Memory B cell (primary cell): ENCODE measurements at places on chromosomes 7 and 10.
A peak's percentile ranks its signal among the peaks of the same experiment; 100 is the strongest.

GRCh38 chr10:71239946-71240795 lies 27.8 kb downstream of the UNC5B start:
- H3K4me3 ChIP-seq: no peak overlapping the region
- no peak for DNase-seq
- peaks cover 8% of the 10 kb centered on the region for H3K27me3 ChIP-seq
- no peak overlapping the region for H3K27ac ChIP-seq

DNA sequence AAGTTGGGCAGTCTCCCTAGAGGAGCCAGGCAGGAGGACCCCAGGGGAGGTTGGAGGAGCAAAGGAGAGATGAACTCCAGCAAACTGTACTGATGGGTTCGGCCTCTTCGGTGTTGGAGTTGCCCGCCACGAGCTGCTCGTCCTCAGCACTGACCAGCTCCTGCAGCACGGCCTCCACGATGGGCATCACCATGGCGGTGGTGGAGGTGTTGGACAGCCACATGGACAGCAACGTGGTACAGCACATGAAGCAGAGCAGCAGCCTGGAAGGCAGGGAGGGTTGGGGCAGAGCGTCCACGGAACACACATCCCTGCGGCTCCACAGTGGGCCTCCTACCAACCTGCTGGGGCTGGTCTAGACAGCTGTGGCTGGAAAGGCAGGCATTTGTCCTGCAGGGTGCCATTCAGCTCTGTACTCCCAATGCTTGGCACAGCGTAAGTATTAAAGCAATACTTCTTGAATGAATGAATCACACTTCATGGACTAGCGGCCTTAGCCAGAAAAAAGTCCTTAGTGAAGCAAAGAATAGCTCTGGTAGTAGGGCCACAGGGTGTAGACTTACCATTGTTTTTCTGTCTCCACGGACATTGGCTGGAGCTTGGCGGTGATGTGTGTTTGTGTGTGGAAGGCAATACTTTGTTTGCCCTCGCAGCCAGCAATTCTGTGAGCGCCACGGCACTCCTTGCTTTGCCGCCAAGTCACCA lies 21.8 kb downstream of the SLC13A4 start:
- no peaks in the 10 kb centered on the region for H3K36me3 ChIP-seq
- H3K4me3 ChIP-seq: no peak overlapping the region
- DNase-seq: no peak

DNA sequence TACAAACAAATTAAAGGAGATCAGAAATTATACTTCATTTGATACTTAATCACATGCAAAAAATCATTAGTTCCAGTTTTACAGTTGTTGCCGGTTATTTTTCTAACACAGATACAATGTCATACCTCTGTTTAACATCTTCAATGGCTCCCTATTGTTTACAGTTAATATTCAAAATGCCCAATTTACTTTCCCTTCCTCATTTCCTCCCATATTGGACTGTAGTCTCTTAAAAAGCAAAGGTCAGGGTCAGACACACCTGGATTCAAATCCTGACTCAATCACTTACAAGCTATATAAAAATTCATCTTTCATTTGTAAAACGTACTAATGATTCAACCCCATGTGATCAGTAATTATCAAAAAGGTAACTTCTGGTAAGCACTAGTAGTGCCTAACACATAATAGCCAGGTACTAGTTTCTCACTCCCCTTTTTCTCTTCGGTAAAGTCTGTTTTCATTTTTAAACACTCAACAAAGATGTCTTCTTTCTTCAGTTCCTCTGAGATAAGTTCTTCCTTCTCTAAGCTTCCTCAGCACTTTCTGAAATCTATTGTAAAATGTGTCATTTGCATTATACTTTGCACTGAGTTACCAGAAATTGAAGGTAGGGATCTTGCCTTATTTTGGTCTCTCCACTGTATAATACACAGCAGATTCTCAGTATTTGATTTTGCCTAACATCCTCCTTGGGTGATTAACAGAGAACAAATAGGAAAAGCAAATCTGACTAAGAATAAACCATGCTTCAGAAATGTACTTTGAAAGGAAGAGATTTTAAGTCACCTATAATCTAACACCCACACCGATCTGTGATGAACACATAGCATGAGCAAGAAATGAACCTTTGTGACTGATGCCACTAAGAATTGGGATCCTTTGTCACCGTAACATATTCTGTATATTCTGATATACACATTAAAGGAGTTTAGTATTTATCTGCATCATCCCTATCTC lies 16.1 kb downstream of the KMT2C start:
- peak overlapping the region; percentile 85 for H3K27ac ChIP-seq
- peaks cover 24% of the 10 kb centered on the region for H3K4me1 ChIP-seq
- no peaks in the 10 kb centered on the region for H3K27me3 ChIP-seq

- H3K36me3 ChIP-seq: no peaks in the 10 kb centered on the region
- no peaks in the 10 kb centered on the region for H3K27me3 ChIP-seq
- no peak for DNase-seq
- H3K4me1 ChIP-seq: peaks cover 20% of the 10 kb centered on the region
- H3K27ac ChIP-seq: peak overlapping the region; percentile 91
Observed at GRCh38 chr10:32980242-32980557, 22.2 kb upstream of the ITGB1 start.

- peak overlapping the region; percentile 87 for H3K27ac ChIP-seq
- peak; percentile 17 for DNase-seq
- H3K27me3 ChIP-seq: peaks cover 13% of the 10 kb centered on the region
Observed at GRCh38 chr7:48035967-48036478, 680 bp downstream of the C7orf57 start.

DNA sequence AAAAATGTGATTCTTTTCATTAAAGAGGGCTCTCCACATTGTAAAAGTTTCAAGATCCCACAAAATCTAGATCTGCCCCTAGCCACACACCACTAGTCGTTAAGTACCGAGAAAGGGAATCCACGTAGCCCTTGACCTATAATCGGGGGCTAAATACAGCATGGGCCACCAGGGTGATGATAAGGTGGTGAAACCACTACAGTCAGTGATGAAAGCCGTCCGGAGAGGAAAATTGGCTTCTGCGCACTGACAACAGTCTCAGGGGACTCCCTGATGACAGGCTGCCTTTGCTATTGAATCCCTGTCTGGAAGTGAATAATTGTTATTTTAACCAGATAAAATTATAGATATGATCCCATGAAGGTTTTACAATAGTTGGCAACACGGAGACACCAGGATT lies 4.6 kb downstream of the TECTB start:
- no peak overlapping the region for H3K27ac ChIP-seq
- H3K4me3 ChIP-seq: no peak overlapping the region
- H3K36me3 ChIP-seq: no peaks in the 10 kb centered on the region
- peaks cover 4% of the 10 kb centered on the region for H3K27me3 ChIP-seq

DNA sequence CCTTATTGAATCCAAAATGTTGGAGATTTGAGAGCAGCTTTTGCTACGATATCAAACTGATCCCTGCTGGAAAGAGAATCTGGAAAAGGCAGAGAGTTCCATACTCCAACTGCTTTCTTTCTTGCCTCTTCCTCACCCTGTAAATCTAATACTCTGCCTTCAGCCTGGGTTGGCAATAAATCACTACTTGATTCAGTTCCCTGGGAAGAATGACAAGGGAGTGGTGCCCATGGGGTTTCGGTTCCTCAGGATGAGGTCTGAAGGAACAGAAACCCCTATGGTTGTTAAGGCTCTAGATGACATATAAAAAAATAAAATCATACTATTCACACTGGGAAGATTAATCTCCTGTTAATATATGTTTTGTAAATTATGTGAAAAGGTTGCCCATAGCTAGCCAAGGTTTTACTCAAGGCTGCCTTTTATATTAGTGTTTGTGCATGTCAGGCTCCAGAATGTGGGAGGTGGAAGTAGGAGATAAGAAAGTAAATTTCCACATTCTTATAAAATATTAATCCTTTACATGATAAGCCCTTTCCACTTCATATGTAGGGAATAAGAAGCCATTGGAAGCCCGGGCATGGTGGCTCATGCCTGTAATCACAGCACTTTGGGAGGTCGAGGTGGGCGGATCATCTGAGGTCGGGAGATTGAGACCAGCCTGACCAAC lies 106.2 kb upstream of the CACNA2D1 start:
- no peak overlapping the region for H3K4me3 ChIP-seq
- no peaks in the 10 kb centered on the region for H3K36me3 ChIP-seq
- no peaks in the 10 kb centered on the region for H3K27me3 ChIP-seq
- DNase-seq: no peak
- H3K4me1 ChIP-seq: no peaks in the 10 kb centered on the region
- H3K27ac ChIP-seq: no peak overlapping the region

GRCh38 chr10:68188835-68189234 lies 43.1 kb downstream of the ATOH7 start:
- no peak overlapping the region for H3K4me3 ChIP-seq
- peaks cover 3% of the 10 kb centered on the region for H3K36me3 ChIP-seq
- no peaks in the 10 kb centered on the region for H3K4me1 ChIP-seq
- H3K27me3 ChIP-seq: peaks cover 23% of the 10 kb centered on the region
- DNase-seq: no peak

GRCh38 chr7:3880228-3880987 lies 579.4 kb downstream of the SDK1 start:
- H3K27me3 ChIP-seq: peaks cover 4% of the 10 kb centered on the region
- no peaks in the 10 kb centered on the region for H3K4me1 ChIP-seq
- no peak overlapping the region for H3K4me3 ChIP-seq
- H3K27ac ChIP-seq: no peak overlapping the region
- no peak for DNase-seq

DNA sequence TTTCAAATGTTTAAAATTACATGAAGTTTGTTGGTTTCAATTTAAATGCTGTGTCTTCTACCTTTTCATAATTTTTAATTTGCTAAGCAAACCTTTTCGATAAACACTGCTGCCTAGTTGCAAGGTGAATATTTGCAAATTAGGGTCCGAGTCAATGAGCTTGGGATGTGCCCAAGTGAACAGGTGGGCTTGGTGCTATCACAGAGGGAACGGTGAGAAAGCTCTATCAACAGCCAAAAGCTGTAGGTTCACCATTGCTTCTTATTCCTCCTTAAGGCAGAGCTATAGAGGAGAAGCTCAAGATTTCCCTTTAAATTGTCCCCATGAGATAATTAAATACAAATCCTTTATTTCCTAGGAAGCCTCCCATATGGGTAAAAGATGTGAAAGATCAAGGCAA lies 245.3 kb upstream of the CELF2 start:
- H3K36me3 ChIP-seq: peaks cover 2% of the 10 kb centered on the region
- H3K4me3 ChIP-seq: no peak overlapping the region
- no peaks in the 10 kb centered on the region for H3K4me1 ChIP-seq
- DNase-seq: no peak
- H3K27ac ChIP-seq: no peak overlapping the region

DNA sequence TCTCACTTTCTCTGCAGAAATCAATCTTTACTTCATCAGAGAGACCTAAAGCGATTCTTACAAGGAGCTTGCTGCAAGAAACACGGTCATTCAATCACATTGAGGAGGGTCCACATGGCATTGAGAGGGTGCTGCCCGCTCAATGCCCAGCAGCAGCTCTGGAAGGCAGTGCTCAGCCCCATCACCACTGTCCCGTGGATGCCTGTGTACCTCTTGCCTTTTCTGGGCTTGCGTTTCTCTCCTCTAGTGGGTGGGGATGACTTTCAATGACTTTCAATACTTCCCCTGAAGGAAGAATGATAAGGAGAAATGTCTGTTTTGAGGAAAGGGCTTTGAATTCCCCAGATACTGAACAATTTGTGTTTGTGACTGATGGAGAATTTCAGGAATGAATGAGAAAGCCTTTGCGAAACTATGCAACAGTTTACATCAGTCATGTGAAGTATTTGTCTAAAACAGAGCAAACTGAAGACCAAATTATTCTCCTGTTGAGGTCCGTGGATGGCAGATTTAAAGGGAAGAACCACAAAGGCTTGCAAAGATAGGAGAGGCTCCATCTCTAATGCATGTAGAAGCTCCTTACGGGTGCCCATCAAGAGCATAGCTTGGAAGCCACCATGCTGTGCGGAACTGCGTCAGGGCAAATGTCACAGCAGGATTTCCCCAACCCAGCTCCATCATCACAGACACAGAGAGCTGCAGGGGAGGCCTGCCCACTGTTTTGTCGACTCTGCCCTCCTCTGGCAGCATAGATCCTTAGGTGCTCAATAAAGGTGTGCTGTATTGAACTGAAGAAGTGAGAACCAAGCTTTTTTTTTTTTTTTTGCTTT lies 6.6 kb upstream of the ZNF22 start:
- no peak for DNase-seq
- no peaks in the 10 kb centered on the region for H3K36me3 ChIP-seq
- H3K4me3 ChIP-seq: no peak overlapping the region

GRCh38 chr10:124799211-124799610 lies 2.4 kb upstream of the ABRAXAS2 start:
- DNase-seq: no peak
- H3K4me1 ChIP-seq: peaks cover 8% of the 10 kb centered on the region
- H3K27ac ChIP-seq: no peak overlapping the region
- no peaks in the 10 kb centered on the region for H3K36me3 ChIP-seq

GRCh38 chr7:43823941-43824340 lies 45.4 kb downstream of the MRPS24 start:
- no peaks in the 10 kb centered on the region for H3K4me1 ChIP-seq
- no peak overlapping the region for H3K27ac ChIP-seq
- no peak overlapping the region for H3K4me3 ChIP-seq
- H3K27me3 ChIP-seq: peaks cover 11% of the 10 kb centered on the region
- no peak for DNase-seq

- no peaks in the 10 kb centered on the region for H3K36me3 ChIP-seq
- H3K4me1 ChIP-seq: peaks cover 2% of the 10 kb centered on the region
- H3K27ac ChIP-seq: no peak overlapping the region
- no peak for DNase-seq
Observed at GRCh38 chr7:127625331-127625730, 7.4 kb upstream of the PAX4 start.

GRCh38 chr10:124181656-124182055 lies 88.3 kb upstream of the CHST15 start:
- no peak overlapping the region for H3K27ac ChIP-seq
- H3K27me3 ChIP-seq: no peaks in the 10 kb centered on the region
- no peaks in the 10 kb centered on the region for H3K36me3 ChIP-seq
- no peak overlapping the region for H3K4me3 ChIP-seq
- DNase-seq: no peak
- H3K4me1 ChIP-seq: no peaks in the 10 kb centered on the region

GRCh38 chr7:117385363-117386109 lies 41.8 kb downstream of the ASZ1 start:
- no peaks in the 10 kb centered on the region for H3K27me3 ChIP-seq
- DNase-seq: no peak
- no peak overlapping the region for H3K4me3 ChIP-seq
- H3K27ac ChIP-seq: no peak overlapping the region
- H3K4me1 ChIP-seq: no peaks in the 10 kb centered on the region
- no peaks in the 10 kb centered on the region for H3K36me3 ChIP-seq

- no peak for DNase-seq
- H3K27ac ChIP-seq: no peak overlapping the region
- H3K36me3 ChIP-seq: no peaks in the 10 kb centered on the region
- no peaks in the 10 kb centered on the region for H3K27me3 ChIP-seq
- peaks cover 4% of the 10 kb centered on the region for H3K4me1 ChIP-seq
Observed at GRCh38 chr10:119655566-119656001, 4.4 kb downstream of the BAG3 start.

- peak; percentile 35 for DNase-seq
- no peaks in the 10 kb centered on the region for H3K36me3 ChIP-seq
- peaks cover 2% of the 10 kb centered on the region for H3K4me1 ChIP-seq
- H3K27me3 ChIP-seq: peaks cover 5% of the 10 kb centered on the region
- no peak overlapping the region for H3K4me3 ChIP-seq
Observed at GRCh38 chr10:93352638-93353383, 129.3 kb downstream of the MYOF start.
